ENCODE measurements at places on chromosomes 12 and 14.

GRCh38 chr12:3897371-3897971 is 24.3 kb upstream of the PARP11 start:
- DNase-seq, result no peak

DNA sequence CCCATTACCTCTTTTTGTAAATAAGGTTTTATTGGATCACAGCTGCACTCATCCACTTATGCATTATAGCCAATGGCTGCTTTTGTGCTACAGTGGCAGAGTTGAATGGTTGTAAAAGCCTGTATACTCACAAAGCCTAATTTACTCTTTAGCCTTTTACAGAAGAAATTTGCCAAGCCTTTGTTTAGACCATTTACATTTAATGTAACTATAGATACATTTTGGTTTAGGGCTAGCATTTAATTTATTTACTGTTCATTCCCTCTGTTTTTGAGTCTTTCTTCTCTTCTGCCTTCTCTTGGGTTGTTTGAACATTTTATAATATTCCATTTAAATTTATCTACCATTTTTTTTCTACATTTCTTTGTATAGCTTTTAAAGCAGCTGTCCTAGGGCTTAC is 217.1 kb upstream of the AMIGO2 start:
- DNase-seq, result no peak

DNA sequence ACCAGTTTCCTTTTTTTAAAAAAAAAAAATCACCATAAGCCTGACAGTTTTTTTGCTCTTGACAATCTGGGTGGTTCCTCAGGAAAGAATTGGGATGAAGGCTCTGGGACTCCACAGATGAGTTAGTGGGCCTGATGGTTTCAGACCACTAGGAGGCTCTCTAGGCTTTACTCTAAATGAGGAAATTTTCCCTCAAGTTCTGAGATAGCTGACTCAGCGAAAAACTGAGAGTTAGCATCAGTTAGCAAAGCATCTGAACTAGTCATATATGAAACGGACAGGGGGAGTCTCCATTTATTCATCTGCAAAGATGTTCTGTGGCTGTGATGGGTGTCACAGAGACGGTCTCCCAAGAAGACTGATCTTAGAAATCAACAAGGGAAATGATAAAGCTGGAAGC is 314.3 kb upstream of the OR4E1 start:
- DNase-seq, result no peak

DNA sequence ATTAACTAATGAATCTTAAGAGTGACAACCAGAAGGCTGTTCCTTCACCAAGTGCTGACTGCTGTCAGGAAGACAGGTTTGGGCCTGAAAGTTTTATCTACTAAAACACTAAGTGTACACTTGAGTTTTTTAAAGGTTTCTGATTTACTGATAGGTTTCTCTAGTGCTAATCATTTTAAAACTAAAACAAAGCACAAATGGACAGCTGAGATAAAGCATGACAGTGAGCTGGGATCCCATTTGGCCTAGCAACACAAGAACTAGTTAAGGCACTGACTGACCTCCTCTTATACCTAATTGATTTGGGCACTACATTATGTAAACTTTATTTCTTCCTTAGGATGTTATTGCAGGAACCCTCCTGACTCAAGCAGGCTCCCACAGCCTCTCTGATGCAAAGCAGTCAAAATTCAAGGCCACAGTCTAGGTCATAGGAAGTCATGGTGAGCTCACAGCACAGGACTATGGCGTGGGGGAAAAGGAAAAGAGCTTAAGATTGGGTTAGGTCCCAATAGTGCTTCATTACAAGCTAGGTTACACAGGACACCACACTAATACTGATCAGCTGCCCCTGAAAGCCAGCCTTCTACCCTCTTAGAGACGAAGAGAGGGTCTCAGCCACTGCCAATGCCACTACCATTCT is 3.5 kb downstream of the STXBP6 start:
- no peak for DNase-seq

Measured in amygdala (tissue), 56 donors.